ENCODE measurements at places on chromosomes 16 and 17. TPM values are rescaled to one million over a fixed set of nuclear protein-coding genes. Genes with fewer than 3 reads are reported as not detected.

The CTRL gene
- total RNA-seq: 0.38 TPM

The RAB40C gene
- total RNA-seq: 9.8 TPM

The CD300E gene
- not detected for total RNA-seq

The TBC1D3G gene
- not detected for total RNA-seq

The EFNB3 gene
- 1.4 TPM for total RNA-seq

The SMTNL2 gene
- total RNA-seq: not detected

The GPR179 gene
- total RNA-seq: not detected

The RGS11 gene
- 1.2 TPM for total RNA-seq

The SLC16A6 gene
- total RNA-seq: 0.15 TPM

The TMIGD1 gene
- total RNA-seq: not detected

The TMEM208 gene
- total RNA-seq: 36.6 TPM

The COL1A1 gene
- total RNA-seq: 1,618 TPM

The SBK1 gene
- under 0.01 TPM for total RNA-seq

The ZPBP2 gene
- total RNA-seq: not detected

The SDR42E2 gene
- total RNA-seq: 0.08 TPM

The KRTAP3-1 gene
- not detected for total RNA-seq

The CHST5 gene
- not detected for total RNA-seq

The MYLK3 gene
- 0.23 TPM for total RNA-seq

The G6PC3 gene
- 16.3 TPM for total RNA-seq

The PPP1R1B gene
- total RNA-seq: 3.0 TPM

The HSPB9 gene
- not detected for total RNA-seq

The PYY gene
- not detected for total RNA-seq

The HID1 gene
- 0.23 TPM for total RNA-seq

The DOC2A gene
- total RNA-seq: 0.23 TPM

The NACA2 gene
- total RNA-seq: not detected

The ADCY9 gene
- 14.4 TPM for total RNA-seq

The PIK3R5 gene
- not detected for total RNA-seq

The CNGB1 gene
- total RNA-seq: not detected

The CENPT gene
- 18.3 TPM for total RNA-seq

The PHAF1 gene
- 12.0 TPM for total RNA-seq

The TP53TG3E gene
- not detected for total RNA-seq

The PRSS53 gene
- 1.5 TPM for total RNA-seq

The NDUFAB1 gene
- total RNA-seq: 24.5 TPM

The PPY gene
- not detected for total RNA-seq

The KRTAP3-2 gene
- not detected for total RNA-seq

The CTRB2 gene
- total RNA-seq: not detected

The KCNG4 gene
- total RNA-seq: not detected

The BRIP1 gene
- total RNA-seq: 3.5 TPM

The WSCD1 gene
- total RNA-seq: 0.08 TPM

The FKBP10 gene
- 494 TPM for total RNA-seq
